ENCODE measurements at places on chromosomes 16 and 17.

DNA sequence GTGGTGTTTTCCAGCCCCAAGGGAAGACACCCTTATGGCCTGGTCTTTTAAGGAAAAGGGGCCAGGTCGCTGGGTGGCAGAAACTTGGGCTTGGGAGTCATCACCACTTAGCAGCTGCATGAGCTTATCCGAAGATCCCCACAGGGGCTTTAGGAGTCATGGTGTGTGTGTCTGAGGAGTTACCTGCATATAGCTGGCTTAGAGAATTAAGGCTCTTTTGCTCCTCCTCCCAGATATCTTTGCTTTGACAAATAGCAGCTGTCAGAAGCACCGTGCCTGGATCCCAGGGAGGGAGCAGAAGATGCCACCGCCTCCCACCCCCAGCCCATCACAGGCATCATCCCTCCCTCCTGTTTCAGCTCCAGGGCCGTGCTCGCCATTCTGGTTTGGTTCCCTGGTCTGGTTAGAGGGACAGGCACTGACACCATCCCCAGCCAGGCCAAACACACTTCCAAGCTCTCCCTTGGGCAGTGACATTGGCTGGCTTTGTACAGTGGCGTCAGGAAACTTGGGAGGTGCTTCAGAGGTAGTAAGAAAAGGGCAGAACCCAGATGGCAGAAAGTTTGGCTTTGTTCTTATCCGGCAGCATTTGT, 17.4 kb downstream of the LDHD start:
- no peak for DNase-seq

- DNase-seq: no peak
Measured at GRCh38 chr16:12796498-12796897, 7.2 kb downstream of the CPPED1 start.

- no peak for DNase-seq
Measured at GRCh38 chr16:78133919-78134318, 34.5 kb downstream of the WWOX start.

GRCh38 chr17:7122381-7122780, 7.8 kb upstream of the ASGR2 start:
- DNase-seq: peak; percentile 1

- DNase-seq: no peak
Measured at GRCh38 chr17:48002916-48003416, 32.1 kb downstream of the CDK5RAP3 start.

- DNase-seq: no peak
Measured at GRCh38 chr17:47776330-47777197, 43.5 kb downstream of the TBX21 start.

DNA sequence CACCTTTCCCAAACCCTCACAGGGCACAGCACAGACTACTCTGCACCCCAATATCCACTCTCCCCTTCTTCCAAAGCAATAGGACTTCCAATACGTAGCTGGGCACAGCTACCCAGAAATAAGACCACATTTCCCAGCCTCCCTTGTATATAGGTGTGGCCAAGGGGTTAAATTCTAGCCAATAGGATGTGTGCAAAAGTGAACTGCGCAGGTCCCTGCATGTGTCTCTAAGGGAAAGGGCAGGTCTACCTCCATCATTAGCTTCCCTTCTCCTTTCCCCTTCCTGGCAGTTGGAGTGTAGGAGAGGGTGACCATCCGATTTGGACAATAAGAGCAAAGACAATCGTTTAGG, 25.5 kb upstream of the SNN start:
- DNase-seq: no peak

- no peak for DNase-seq
Measured at GRCh38 chr17:53470626-53471025, 352.1 kb upstream of the KIF2B start.

DNA sequence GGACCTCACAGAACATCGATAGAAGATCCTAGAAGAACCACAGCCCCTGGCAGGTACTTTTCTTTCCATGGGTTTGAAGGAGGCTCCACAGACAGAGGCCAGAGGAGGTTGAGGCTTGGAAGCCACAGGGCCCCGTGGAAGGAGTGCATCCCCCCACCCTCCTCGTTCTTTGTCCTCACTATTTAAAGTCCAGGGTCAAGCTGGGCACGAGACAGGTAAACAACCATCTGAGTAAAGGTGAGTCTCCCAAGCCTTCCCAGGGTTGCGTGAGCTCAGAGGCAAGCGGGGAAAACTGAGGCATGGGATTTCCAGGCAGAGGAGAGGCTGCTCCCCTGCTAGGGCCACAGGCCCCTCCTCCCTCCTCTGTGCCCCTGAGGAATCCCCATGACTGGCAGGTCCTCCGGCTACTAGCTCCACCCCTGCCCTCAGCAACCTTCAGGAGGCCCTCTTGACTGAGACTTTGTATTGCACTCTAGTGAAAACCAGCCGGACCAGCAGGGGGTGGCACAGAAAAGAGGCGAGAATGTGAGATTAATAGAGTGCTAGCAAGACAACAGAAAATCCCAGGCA, 927 bp upstream of the SULT1A2 start:
- no peak for DNase-seq

DNA sequence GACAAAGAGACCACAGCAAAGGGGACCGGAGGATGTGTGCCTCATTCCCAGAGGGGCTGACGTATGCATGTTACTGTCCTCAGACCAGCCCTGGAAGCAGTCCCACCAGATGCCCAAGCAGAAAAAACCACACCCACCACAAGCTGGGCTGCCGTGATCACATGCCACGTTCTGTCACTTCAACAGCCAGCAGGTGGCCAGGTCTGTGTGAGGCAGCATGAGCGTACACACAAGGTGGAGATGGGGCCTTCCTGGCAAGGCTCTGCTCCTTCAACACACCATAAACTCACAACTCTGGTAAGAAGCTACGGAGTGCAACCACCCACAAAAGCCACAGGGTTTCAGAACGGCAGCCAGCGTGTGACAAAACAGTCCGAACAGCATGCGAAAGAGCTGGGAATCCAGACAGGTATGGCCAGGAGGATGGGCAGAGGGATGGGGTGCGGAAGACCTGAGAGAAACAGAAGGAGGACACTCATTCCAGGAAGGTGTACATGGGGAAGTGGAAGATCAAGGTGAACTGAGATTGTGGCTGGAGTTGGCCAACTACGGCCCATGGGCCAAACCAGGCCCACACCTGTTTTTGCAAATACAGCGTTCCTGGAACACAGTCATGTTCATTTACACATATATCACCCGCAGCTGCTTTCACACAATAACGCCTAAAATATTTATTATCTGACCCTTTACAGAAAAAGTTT, 27.9 kb downstream of the MBTPS1 start:
- DNase-seq: no peak

GRCh38 chr17:40479754-40480480, 21.5 kb downstream of the TNS4 start:
- DNase-seq: no peak

- peak; percentile 31 for DNase-seq
Measured at GRCh38 chr16:55703003-55704001, 47.5 kb downstream of the SLC6A2 start.

DNA sequence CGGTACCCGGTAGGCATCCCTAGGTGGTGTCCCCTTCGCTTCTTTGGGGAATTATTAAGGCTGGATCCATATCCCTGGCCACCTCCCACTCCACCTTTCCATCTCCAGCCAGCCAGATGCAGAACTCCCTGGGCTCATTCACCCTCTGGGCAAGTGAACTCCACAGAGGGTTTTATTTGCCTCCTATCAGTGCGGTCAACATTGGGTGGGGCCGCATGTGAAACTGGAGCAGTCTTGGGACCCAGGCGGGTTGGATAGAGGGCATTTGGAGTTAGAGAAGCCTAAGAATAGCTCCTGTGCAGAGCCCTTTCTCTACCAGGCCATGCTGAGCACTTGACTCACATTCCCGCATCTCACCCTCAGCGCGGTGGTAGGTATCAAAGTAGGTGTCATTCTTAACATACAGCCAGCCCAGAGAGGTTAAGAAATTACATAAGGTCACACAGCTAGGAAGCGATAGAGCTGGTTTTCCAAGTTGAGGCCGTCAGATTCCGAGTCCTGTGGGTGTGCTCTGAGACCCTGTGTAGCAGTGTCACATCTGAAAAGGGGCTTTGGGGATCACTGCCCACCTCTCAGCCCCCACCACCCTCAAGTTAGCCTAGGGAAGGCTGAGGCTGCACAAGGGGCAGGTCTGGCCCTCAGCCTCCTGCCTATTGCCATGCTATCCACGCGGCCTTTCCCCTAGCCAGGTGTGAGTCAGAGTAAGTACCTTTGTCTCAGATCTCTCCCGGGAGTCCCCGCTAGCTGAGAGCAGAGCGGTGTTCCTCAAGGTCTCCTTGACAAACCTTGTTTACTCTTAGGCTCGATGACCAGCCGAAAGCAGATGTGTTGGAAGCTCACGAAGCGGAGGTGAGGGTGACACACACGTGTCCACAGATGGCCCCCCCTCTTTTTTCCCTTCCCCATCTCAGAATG, 26.9 kb upstream of the LGALS9 start:
- DNase-seq: no peak

DNA sequence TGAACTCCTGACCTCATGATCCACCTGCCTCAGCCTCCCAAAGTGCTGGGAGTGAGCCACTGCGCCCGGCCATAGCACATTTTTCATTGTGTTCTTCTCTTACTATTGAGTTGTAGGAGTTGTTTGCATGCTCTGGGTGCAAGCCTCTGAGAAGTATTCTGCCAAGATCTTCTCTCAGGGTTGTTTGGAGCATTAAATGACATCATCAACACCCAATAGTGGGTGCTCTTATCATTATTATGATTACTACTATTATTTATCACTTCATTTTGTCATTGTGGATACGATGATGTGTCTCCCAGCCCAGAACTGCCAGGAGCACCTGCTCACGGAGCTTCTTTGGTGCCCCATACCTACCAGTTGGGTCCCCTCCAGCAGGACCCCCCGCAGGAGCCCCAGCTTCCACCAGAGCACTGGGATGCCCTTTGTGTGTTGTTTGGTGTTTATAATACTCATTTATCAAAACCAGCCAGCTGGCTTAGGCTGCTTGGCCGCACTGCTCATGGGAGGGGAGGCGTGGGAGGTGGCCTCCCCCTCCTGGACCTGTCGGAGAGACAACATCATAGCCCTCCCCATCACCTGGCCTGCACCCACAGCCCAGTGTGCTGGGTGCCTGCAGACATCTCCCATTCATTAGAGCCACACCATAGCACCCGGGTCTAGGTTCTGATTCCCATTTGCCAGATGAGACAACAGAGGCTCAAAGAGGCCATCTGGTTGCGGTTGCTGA, 12.9 kb upstream of the MAP2K3 start:
- no peak for DNase-seq

- DNase-seq: peak; percentile 88
Measured at GRCh38 chr17:37488607-37489196, 989 bp upstream of the DUSP14 start.

DNA sequence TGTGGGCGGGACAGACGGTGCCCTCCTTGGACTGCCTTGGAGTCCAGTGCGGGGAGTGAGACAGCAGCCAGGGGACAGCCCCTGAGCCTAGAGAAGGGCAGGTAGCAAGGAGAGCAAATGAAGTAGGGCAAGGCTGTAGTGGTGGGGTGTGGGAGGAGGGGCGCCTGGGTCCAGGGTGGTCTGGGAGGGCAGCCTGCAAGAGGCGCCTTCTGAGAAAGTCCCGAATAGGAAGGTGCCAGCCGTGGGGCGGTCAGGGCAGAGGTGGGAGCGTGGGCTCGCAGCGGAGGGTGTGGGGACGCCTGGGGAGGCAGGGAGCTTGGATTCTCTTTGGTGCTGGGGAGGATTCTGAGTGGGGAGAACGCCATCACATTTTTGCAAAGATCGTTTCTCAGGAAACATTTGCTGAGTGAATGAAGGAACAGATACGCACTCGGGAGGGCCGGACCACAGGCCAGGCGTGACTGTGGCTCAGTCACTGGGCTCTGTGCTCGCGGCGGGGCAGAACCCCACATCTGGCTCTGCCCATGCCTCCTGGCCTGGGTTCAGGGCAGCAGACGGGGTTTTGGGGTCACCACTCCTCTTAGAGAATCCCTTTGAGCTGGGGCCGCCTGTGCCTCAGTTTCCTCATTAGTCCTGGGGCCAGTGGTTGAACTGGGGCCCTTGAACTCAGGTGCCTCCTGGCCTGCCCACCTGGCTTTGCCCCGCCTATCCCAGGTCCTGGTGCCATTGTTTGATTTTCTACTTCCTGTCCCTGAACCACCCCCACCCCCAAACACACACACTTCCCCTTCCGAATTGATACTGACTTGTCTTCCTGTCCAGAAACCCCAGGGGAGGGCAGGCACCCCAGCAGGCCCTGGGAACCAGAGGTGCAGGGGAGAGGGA, 4.2 kb downstream of the SNN start:
- DNase-seq: no peak

Measured in non-pigmented ciliary epithelial cell (primary cell).